Activated naive CD8-positive, alpha-beta T cell treated with anti-CD3 and anti-CD28 coated beads for 36 hours (primary cell): ENCODE measurements at places on chromosomes 5 and 9.

GRCh38 chr9:13857521-13857920 lies 456.4 kb downstream of the NFIB start:
- H3K27ac ChIP-seq: no peak overlapping the region
- DNase-seq: no peak
- no peaks in the 10 kb centered on the region for H3K27me3 ChIP-seq
- no peaks in the 10 kb centered on the region for H3K4me1 ChIP-seq
- H3K4me3 ChIP-seq: no peak overlapping the region
- no peaks in the 10 kb centered on the region for H3K36me3 ChIP-seq

DNA sequence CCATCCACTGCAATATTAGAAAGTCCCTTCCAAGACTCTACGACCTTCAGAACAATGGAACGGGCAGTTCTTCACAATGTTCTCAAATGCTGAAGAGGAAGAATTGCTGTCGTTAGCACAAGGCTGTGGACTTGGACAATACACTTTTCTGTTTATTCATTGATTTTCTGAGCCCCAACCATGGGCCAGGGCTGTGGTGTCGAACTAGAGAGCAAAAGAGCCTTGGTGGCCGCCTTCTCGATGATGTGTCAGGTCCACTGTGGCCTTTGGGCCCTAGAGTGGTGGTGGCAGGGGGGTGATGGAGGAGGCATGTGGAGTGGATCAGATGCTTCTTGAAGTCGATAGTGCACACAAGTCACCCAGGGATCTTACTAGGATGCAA lies 18.5 kb upstream of the KIF12 start:
- no peak for DNase-seq
- no peaks in the 10 kb centered on the region for H3K36me3 ChIP-seq
- no peaks in the 10 kb centered on the region for H3K4me1 ChIP-seq
- H3K27me3 ChIP-seq: peaks cover 30% of the 10 kb centered on the region
- H3K4me3 ChIP-seq: no peak overlapping the region

GRCh38 chr5:110651507-110651906 lies 75.0 kb downstream of the TMEM232 start:
- peaks cover 2% of the 10 kb centered on the region for H3K4me1 ChIP-seq
- H3K27me3 ChIP-seq: peaks cover 11% of the 10 kb centered on the region
- H3K36me3 ChIP-seq: no peaks in the 10 kb centered on the region
- no peak overlapping the region for H3K4me3 ChIP-seq
- no peak for DNase-seq
- no peak overlapping the region for H3K27ac ChIP-seq

DNA sequence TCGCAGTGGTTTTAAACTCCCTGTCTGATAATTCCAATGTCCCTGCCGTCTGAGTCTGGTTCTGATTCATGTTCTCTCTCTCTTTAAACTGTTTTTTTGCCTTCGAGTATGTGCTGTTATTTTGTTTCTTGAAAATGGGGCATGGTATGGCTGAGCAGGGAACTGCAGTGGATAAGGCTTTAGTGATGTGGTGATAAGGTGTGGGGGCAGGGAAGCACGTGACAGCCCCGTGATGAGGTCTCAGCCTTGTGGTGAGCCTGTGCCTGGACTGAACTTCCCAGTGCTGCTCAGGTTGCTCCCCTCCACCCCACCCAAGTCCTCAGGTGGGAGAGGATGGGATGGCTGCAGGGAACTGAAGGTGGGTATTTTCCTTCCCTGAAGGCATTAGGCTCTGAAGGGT lies 5.5 kb upstream of the ZNF354B start:
- no peaks in the 10 kb centered on the region for H3K36me3 ChIP-seq
- peaks cover 3% of the 10 kb centered on the region for H3K4me1 ChIP-seq
- peaks cover 20% of the 10 kb centered on the region for H3K27me3 ChIP-seq

GRCh38 chr9:99296291-99296951 lies 74.3 kb downstream of the SEC61B start:
- no peak overlapping the region for H3K4me3 ChIP-seq
- no peaks in the 10 kb centered on the region for H3K36me3 ChIP-seq
- peak overlapping the region; percentile 32 for H3K27ac ChIP-seq

DNA sequence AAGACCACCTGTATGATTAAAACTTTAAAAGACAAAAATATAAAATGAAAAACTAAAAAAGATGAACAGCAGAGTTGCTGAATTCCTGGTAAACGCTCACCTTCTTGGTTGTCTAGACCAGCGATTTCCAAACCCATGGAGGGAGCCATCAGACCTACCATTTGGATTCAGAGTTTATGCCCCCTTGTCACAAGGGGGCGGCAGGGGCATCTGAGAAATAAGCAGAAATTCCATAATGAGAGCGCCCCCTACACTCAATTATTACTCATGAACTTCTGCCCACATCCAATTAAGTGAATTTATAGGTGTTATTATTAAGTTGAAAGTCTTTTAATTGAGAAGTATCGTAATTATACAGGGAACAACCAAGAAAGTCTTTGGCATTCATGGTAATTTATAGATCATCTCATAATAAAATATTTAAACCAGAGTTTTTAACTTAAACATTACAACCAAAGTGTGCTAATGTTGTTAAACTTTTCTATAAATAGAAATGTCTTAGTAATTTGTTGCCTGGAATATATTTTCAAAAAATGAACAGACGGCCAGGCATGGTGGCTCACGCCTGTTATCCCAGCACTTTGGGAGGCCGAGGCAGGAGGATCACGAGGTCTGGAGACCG lies 35.2 kb upstream of the SPATA31C2 start:
- peak; percentile 50 for DNase-seq
- peaks cover 12% of the 10 kb centered on the region for H3K27me3 ChIP-seq
- H3K4me3 ChIP-seq: no peak overlapping the region
- H3K4me1 ChIP-seq: peaks cover 5% of the 10 kb centered on the region
- H3K27ac ChIP-seq: no peak overlapping the region

- no peak for DNase-seq
- H3K4me3 ChIP-seq: no peak overlapping the region
These were observed 235.1 kb upstream of the PRR16 start for GRCh38 chr5:120229036-120229435.

- peak overlapping the region; percentile 42 for H3K27ac ChIP-seq
- peaks cover 44% of the 10 kb centered on the region for H3K36me3 ChIP-seq
- peaks cover 65% of the 10 kb centered on the region for H3K4me1 ChIP-seq
- H3K4me3 ChIP-seq: no peak overlapping the region
These were observed 50.3 kb downstream of the RFX3 start for GRCh38 chr9:3475300-3476020.

DNA sequence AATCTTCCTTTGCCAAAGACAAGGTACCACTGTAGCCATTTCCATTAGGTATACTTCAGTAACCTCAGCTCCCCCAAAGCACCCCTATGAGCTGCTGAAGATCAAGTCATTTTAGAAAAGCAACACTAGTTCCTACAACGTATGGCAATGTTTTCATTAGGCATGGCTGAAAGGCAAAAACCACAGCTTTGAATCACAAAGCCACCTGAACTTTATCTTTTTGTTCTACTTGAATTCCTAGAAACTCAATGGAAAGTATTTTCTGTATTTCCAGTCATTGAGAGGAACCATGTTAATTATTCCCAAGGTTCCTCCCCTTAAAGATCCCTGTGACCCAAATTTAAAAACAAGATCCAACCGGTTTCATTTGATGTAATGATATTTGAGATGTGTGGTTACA lies 152.1 kb downstream of the EFNA5 start:
- H3K36me3 ChIP-seq: no peaks in the 10 kb centered on the region
- H3K4me1 ChIP-seq: no peaks in the 10 kb centered on the region
- no peaks in the 10 kb centered on the region for H3K27me3 ChIP-seq
- no peak for DNase-seq
- no peak overlapping the region for H3K4me3 ChIP-seq

DNA sequence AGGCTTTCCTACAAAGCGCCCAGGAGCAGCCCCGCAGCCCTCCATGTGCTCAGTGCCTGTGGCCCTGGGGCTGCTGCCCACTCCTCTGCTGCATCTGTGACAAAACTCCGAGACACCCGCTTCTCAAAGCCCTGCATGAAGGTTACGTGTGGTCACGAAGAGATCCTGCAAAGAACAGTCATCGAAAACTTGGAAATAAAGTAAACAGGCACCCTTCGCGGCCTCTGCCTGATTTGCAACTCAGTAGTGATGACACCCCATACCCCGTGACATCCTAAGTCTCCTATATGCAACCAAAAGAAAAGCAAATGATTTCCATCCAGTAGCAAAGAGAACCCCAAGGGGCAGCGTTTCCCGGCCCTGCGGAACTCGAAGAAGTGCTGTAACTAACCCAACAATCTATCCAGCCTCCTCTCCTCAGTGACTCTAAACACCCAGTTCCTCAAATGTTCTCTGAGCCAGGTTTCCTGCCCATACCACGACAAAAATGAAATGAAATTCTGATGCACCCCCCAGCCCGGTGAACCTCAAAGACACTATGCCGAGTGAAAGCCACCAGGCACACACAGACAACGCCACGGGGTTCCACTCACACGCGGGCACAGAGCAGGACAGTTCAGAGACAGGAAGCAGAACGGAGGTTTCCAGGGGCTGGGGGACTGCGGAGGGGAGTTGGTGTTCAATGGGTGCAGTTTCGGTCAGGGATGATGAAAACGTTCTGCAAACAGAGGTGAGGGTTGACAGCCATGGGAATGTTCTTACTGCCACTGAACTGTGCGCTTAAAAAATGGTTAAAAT lies 19.0 kb downstream of the NACC2 start:
- H3K27ac ChIP-seq: peak overlapping the region; percentile 52
- peaks cover 13% of the 10 kb centered on the region for H3K4me1 ChIP-seq
- no peak for DNase-seq
- H3K36me3 ChIP-seq: no peaks in the 10 kb centered on the region

- peaks cover 14% of the 10 kb centered on the region for H3K27me3 ChIP-seq
- no peak overlapping the region for H3K4me3 ChIP-seq
- no peaks in the 10 kb centered on the region for H3K36me3 ChIP-seq
- no peak overlapping the region for H3K27ac ChIP-seq
- no peaks in the 10 kb centered on the region for H3K4me1 ChIP-seq
- no peak for DNase-seq
These were observed 148.2 kb downstream of the CAAP1 start for GRCh38 chr9:26744191-26744965.

GRCh38 chr9:2495221-2496005 lies 126.2 kb upstream of the VLDLR start:
- H3K27ac ChIP-seq: no peak overlapping the region
- no peak overlapping the region for H3K4me3 ChIP-seq
- no peaks in the 10 kb centered on the region for H3K36me3 ChIP-seq
- H3K27me3 ChIP-seq: peaks cover 5% of the 10 kb centered on the region

DNA sequence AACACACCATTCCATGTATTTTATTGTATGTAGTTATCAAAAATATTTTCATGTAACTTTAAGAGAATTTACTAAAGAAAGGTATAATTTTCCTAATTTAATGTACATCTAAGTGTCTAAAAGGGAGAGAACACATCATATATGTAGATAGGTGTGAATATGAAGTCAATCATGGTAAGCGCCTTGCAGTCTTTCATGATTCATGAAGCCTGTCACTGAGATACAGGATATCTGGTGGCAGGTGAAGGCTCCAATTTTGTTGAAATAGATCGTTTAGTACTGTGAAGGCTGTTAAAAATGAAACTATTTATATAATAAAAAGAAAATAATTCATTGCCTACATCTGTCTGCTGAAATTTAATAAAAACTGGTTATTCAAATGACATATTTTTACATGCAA lies 15.5 kb upstream of the RGMB start:
- no peak overlapping the region for H3K27ac ChIP-seq
- peaks cover 2% of the 10 kb centered on the region for H3K4me1 ChIP-seq
- DNase-seq: no peak
- H3K36me3 ChIP-seq: peaks cover 2% of the 10 kb centered on the region

- peaks cover 3% of the 10 kb centered on the region for H3K4me1 ChIP-seq
- no peak for DNase-seq
- no peak overlapping the region for H3K4me3 ChIP-seq
- peaks cover 7% of the 10 kb centered on the region for H3K27me3 ChIP-seq
- H3K27ac ChIP-seq: no peak overlapping the region
- H3K36me3 ChIP-seq: no peaks in the 10 kb centered on the region
These were observed 81.3 kb upstream of the HRH2 start for GRCh38 chr5:175576591-175576990.

- no peak for DNase-seq
- no peak overlapping the region for H3K27ac ChIP-seq
- H3K27me3 ChIP-seq: peaks cover 7% of the 10 kb centered on the region
These were observed 390.0 kb upstream of the PCSK5 start for GRCh38 chr9:75500479-75500878.

- no peaks in the 10 kb centered on the region for H3K36me3 ChIP-seq
- H3K27me3 ChIP-seq: no peaks in the 10 kb centered on the region
- no peak overlapping the region for H3K27ac ChIP-seq
- DNase-seq: no peak
- no peak overlapping the region for H3K4me3 ChIP-seq
- no peaks in the 10 kb centered on the region for H3K4me1 ChIP-seq
These were observed 51.2 kb upstream of the KCNN2 start for GRCh38 chr5:114310666-114311065.

- no peak for DNase-seq
- peaks cover 35% of the 10 kb centered on the region for H3K36me3 ChIP-seq
- peak overlapping the region; percentile 42 for H3K27ac ChIP-seq
- H3K4me1 ChIP-seq: peaks cover 8% of the 10 kb centered on the region
- no peak overlapping the region for H3K4me3 ChIP-seq
These were observed 55.8 kb upstream of the LRRC70 start for GRCh38 chr5:62522811-62523210.

DNA sequence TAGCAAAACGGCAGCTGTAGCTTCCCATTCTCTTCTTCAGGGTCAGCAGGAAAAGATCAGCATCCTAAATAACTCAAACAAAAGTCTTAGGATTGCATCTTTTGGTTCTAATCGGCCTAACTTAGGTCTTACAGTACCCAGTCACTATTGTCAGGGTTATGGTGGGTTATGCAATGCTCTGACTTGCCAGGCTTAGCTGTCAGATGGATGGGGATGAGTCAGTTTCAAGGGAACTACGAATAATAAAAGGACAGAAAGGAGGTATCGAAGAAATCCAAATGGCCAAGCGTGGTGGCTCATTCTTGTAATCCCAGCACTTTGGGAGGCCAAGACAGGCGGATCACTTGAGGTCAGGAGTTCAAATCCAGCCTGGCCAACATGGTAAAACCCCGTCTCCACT lies 46.5 kb downstream of the PPP1R2B start:
- peaks cover 21% of the 10 kb centered on the region for H3K4me1 ChIP-seq
- H3K4me3 ChIP-seq: no peak overlapping the region
- no peaks in the 10 kb centered on the region for H3K27me3 ChIP-seq

DNA sequence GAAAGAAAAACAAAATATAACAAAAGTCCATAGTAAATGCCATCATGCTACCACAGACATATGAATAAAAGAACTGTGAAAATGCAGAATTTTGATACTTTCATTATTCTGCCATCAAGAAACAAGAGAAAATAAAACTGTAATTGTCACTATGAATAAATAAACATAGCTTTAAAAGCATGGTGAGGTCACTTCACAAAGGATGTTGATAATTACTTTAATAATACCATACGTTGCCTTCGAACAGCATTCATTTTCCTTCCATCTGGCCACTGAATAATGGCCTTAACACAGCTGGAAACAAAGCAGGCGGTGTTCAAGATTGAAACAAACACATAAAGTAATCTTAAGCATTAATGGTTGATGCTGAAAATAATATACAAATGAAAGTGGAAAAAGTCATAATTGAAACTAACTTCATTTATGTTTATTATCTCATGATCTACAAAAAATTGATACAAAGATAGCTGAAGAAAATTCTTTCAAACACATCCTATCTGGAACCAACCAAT lies 102.0 kb downstream of the AGTPBP1 start:
- H3K27me3 ChIP-seq: no peaks in the 10 kb centered on the region
- no peak for DNase-seq
- peaks cover 12% of the 10 kb centered on the region for H3K36me3 ChIP-seq
- H3K4me1 ChIP-seq: no peaks in the 10 kb centered on the region
- no peak overlapping the region for H3K4me3 ChIP-seq
- no peak overlapping the region for H3K27ac ChIP-seq

GRCh38 chr5:99600952-99601351 lies 672.1 kb upstream of the CHD1 start:
- H3K4me1 ChIP-seq: no peaks in the 10 kb centered on the region
- H3K36me3 ChIP-seq: no peaks in the 10 kb centered on the region
- no peak for DNase-seq

GRCh38 chr9:89600831-89601230 lies 4.0 kb upstream of the GADD45G start:
- DNase-seq: no peak
- no peak overlapping the region for H3K27ac ChIP-seq
- no peaks in the 10 kb centered on the region for H3K36me3 ChIP-seq
- H3K27me3 ChIP-seq: no peaks in the 10 kb centered on the region
